ENCODE measurements at places on chromosomes 13 and 19.
A peak's percentile ranks its signal among the peaks of the same experiment; 100 is the strongest.

- no peak for DNase-seq
Observed at GRCh38 chr19:34319785-34320184, 45.2 kb upstream of the GPI start.

- DNase-seq = no peak
Observed at GRCh38 chr13:102333320-102334198, 68.3 kb downstream of the FGF14 start.

GRCh38 chr19:33177417-33177979 is 16.6 kb upstream of the LRP3 start:
- no peak for DNase-seq

DNA sequence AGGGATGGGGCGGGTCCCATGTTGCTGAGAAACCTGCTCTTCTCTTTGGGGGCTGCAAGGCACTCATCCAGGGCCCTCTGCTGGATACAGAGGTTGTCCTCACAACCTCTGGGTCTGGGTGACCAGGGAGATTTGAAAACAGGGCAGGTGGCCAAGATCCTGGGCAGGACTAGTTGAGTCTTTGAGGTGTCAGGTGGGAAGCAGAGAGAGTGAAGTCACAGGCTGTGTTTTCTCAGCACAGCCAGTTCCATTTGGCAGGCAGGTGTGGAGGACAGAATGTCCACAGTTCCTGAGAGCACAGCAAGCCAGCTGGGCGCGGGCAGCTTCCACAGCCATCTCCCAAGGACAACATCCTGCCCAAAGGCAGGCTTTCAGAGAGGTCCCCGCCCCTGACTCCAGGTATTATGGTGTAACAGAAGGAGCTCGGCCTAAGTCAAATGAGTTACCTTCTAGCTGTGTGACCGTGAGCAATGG is 118.8 kb downstream of the NUFIP1 start:
- DNase-seq = no peak

GRCh38 chr13:48156466-48156865 is 61.6 kb upstream of the MED4 start:
- DNase-seq = no peak

DNA sequence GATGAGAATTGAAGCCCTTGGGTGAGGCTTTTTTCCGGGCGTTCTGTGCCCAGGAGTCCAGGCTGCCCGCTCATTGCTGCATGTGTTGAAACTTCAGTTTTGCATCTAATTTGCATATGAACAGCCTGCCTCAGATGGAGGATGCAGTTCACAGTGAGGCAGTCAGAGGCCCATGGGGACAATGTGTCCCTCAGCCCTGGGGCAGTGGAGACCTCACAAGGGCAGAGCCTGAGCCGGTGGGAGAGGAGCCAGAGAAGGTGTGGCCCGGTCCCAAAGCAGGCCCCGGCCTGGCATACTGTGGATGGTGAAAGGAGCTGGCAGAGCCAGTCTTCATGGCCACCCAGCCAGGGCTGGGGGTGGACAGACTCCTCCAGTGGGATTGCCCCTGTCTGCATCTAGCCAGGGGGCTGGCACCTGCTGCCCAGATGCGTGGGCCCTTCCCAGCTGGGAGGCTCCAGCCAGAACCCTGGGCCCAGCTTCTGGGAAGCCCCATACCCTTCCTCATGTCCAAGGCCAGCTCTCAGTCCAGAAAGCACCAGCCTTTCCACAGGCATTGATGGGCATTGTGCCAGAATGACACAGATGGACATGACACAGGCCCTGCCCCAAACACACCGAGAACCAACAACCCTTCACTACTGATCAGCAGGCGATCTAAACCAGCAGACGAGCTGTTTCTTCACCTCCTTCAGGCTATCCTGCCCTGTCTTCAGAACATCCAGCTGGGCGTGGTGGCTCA is 32.9 kb upstream of the KCTD15 start:
- no peak for DNase-seq

DNA sequence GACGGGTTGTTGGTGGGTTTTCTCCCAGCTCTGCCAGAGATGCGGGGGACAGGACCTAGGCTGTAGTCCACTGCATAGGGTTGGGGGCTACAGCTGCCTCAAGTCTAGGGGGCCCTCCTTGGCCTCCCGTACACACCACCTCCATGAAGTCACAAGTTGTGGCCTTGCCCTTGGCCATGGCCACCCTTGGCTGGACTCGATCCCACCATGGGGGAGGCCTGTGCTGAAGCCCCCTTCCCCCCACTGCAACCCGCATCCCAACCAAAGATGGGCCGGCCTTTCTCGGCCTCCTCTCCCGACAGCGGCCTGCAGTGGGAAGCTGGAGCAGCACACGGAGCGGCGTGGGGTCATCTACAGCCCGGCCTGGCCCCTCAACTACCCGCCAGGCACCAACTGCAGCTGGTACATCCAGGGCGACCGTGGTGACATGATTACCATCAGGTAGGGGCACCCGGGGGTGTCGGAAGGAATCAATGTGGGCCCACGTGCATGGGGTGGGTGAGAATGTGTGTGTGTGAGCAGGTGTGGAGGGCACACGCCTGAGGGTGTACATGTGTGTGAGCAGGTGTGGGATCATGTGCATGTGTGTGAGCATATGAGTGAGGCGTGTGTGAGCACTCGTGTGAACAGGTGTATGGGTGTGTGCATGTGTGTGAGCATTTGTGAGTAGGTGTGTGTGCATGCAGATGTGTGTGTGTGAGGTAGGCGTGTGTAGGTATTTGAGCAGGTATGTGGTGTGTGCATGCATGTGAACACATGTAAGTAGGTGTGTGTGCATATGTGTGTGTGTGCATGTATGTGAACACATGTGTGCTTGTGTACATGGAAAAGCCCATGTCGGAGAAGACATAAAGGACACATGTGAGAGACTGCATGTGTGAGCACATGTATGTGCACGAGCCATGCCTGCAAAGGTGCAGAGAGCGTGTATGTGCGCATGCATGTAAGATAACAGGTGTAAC is 8.7 kb downstream of the LRP3 start:
- no peak for DNase-seq

- DNase-seq = no peak
Observed at GRCh38 chr13:91664039-91664438, 265.6 kb downstream of the GPC5 start.

- DNase-seq = no peak
Observed at GRCh38 chr13:74273581-74273980, 139.4 kb upstream of the KLF12 start.

GRCh38 chr13:24022568-24022967 is 125.3 kb upstream of the C1QTNF9B start:
- no peak for DNase-seq

GRCh38 chr13:30111810-30112209 is 195.5 kb downstream of the KATNAL1 start:
- DNase-seq = peak; percentile 41

GRCh38 chr13:20182231-20182846 is 10.4 kb downstream of the GJB2 start:
- DNase-seq = peak; percentile 59

DNA sequence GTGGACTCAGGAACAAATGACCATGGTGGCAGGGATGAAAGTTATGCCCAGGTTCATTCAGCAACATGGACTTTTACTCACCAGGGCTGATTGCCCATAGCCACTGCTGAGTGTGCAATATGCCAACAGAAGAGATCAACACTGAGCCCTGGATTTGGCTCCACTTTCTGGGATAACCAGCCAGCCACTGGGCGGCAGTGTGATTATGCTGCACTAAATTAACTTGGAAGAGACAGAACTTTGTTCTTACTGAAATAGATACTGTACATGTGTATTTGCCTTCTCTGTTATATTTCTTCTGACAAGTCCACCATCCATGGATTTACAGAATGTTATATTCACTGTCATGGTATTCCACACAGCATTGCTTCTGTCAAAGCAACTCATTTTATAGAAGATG is 257.4 kb downstream of the TDRD3 start:
- DNase-seq = peak; percentile 12

DNA sequence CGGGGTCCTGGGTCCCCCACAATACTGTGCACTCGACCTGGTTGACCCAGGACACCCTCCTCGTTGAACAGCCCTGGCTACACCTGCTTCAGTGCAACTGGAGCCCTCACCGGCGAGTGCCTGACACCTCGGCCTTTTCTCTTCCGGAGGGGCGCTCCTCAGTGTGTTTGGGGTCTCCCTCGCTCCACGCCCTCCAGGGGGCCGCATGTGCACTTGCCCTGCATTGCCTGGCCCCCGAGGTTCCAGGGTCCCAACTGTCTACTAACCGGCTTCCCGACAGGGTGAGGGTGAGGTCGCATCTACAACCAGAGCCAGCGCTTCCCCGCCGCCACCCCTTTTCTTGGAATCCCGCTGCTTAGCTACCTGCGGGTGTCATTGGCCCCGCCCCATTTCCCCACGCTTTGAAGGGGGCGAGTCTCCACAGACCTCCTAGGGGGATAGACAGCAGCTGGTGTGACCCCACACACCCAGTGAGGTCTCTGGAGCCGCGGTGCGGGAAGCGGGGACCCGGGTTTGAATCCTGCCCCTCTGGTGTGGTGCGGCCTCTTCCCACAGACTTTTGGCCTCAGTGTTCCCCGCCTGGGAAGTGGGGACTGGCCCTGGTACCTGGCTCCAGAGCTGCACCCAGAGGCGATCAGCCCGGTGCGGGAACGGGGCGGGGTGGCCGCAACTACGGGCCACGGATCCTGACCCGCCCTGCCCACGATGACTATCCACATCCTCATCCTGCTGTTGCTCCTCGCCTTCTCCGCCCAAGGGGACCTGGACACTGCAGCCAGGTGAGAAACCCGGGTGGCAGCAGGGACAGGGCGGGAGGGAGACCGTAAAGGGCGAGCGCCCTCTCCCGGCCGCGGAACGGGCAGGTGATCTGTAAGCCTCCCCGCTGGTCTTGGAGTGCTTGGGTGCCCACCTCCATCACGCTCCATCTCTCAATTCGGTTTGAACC is at the start of gene ADM5:
Gene ADM5, plus strand, starts transcription at position 462 of the 946 bp plus-strand sequence. Its CDS starts 244 bp downstream, at position 706.
- peak; percentile 61 for DNase-seq

All from nephron progenitor cell (in vitro differentiated cells).